RKO (cell line): ENCODE measurements at places on chromosomes 5 and 9.

DNA sequence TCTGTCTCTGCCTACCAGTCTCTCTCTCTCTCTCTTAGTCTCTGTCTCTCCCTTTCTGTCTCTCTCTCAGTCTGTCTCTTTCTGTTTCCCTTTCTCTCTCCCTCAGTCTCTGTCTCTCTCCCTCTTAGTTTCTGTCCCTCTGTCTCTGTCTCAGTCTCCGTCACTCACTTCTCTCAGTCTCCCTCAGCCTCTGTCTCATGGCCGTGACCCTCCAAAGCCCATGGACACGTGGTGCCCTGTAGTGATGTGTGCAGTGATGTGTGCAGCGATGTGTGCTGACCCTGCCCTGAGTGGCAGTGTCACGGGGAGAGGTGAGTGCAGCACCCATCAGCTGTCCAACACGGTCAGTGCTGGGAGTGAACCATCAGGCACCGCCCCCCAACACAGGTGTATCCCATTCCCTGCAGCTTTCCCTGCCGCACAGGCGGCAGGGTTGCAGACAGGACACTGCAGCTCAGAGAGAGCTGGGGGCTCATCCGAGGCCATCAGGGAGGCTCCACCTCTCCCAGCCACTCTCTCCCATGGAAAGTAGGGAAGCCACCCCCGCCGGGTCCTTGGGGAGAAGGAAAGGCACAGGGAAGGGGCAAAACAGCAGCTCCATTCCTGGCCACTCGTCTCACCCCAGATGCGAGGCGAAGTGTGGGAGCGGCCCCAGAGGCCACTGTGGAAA lies 794 bp upstream of the LRRC14B start:
- DNase-seq = no peak

GRCh38 chr9:18675973-18676372 lies 202.0 kb downstream of the ADAMTSL1 start:
- no peak for DNase-seq

GRCh38 chr5:150488519-150489359 lies 19.2 kb upstream of the NDST1 start:
- DNase-seq = peak; percentile 80

DNA sequence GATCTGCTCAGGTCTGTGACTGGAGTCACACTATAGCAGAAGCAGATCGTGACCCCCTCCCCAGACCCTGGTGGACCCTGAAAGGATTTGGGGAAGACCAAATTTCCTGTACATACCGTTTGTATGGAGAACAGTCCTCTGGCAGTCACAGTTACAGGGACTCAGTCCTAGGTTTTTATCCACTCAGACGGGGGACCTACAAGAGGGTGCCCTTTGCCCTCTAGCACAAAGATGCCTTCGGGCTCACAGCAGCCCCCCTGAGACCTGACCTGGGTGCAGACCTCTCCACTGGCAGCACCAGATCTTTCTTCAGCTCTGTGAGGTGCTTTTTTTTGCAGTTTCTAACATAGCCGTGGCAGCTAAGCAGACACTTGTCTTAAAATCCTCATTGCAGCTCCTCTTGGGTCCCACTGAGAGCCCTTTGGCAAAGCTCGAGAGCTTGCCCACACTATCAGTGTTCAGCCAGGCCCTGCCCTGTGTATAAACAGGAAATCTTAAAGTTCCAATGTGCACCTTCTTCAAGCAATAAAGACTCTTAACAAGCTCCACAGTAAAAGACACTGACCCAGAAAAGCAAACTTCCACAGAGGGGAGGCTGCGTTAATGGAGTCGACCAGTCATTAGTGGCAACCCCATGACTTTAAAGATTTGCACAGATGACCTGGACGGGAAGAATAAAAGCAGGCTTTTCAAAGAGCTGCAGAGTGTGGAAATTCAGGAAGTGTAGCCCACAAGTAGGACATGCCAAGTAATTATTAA lies 71.8 kb upstream of the LHFPL2 start:
- no peak for DNase-seq

DNA sequence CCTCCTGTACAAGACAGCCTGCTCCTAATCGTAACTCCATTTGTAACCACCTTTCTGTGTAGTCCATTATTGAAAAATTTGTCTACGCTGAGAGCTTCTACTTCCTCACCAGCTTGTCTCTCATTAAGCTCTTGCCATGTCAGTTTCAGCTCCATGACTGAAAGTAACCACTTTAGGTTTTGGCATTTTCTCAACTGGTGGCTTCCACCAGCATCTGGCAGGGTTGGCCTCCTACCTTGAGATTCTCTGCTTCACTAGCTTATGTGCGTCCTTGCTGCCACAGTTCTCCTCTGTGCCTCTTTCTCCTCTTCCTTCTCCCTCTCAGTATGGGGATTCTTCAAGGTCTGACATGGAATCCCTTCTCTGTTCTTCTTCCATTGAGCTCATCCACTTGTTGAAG lies 31.8 kb downstream of the F2RL2 start:
- DNase-seq = no peak

DNA sequence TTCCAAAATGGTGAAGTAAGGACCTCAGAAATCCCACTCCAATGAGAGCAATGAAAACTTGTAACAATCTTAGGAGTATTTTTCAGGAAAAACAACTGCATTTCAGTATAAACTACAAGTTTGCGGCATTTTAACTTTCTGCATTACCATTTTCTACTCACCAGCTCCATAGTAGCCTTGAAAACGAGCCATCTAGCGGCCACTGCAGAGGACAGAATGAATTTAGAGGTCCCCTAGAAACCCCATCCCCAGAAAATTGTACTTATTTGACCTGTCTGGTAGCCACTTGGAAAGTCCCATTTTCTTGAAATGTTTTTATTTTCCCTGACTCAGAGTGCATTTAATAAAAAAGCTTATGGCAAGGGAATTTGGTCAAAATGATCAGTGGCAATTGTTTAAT lies 205.4 kb upstream of the ITGA1 start:
- DNase-seq = peak; percentile 3

GRCh38 chr9:3035579-3036332 lies 191.9 kb upstream of the PUM3 start:
- DNase-seq = no peak
